ENCODE measurements at places on chromosomes 6 and 20.

DNA sequence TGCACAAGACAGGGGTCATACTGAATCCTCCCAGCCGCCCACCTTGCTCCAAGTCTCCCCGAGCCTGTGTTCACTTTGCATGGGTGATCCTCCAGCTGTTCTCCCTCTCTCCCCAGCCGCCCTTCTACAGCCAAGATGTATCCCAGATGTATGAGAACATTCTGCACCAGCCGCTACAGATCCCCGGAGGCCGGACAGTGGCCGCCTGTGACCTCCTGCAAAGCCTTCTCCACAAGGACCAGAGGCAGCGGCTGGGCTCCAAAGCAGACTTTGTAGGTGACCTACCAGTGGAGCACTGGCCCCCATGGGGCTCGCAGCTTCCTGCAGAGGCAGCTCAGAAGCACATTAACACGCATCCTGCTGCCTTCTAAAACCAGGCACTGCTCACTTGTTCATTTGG lies 14.6 kb upstream of the IFT52 start:
- DNase-seq = no peak

DNA sequence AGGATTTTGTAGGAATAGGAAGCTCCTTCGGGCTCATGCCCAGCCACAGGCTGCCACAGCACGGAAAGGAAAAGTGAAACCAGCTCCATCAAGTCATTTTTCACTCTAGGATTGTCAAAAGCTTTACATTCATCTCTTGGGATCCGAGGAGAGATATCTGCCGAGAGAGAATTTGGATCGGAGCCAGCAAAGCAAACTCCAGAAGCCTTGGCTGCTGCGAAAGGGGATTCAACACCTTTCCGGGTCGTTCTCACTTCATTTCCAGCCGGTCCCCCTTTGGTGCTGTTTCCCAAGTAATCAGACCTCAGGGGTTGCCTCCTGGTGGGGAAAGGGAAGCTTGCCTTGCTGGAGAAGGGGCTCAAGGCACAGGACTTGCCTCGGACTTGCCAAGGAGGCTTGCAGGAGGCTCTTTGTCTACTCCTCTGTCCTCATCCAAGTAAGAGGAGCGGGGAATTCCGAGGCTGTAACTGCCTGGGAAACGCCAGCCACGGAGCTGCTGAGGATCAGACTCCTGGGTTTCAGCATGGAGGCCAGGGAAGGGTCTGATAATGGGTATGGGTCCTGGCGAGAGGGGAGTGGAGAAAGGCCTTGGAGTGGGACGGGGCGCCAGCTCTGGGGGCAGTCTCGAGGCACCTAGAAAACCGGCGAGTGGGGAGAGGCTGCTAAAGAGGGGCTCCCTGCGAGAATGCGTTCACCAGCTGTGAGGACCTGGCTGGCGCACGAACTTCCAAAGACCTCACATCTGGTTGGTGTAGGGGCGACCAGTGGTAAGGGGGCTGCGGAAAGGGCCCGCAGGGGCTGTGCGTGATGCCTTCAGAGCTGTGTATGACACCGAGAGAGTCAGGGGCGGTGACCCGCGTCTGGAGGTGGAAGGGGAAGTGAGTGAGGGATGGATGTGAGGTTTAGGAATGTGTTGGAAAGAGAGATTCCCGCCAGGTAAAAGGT lies 702 bp downstream of the ETV7 start:
- DNase-seq = no peak

- DNase-seq = no peak
These were observed 50.2 kb upstream of the HIVEP1 start for GRCh38 chr6:11961923-11962322.

- DNase-seq = no peak
These were observed 79.8 kb downstream of the PSMB1 start for GRCh38 chr6:170473301-170473717.

DNA sequence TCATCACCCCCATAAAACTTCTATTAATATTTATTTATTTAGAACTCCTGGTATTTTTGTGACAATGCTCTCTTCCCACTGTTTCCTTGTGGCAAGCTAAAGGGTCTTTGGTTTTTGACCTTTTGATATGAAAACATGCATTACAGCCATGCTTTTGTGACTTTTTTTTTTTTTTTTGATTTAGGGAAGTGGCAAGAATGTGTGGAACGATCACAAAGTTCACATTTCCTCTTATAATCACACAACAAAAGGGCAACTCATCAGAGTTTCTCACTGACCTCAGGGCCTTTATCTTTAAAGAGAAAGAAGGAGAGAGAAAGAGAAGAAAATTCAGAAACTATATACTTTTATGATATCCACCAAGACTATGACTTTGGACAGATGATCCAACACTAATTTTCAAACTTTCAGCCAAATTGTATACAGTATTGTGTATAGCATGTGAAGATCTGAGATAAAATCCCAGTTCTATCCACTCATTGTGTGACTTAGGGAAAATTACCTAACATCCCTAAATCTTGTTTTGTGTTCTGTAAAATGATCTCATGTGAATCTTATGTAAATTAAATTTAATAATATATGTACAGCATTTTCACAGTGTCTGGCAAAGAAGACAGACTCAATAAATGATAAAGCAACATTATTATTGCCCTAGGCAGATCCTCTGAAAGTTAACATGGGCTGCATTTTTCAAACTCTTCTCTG lies 106.8 kb upstream of the MARCKS start:
- DNase-seq = no peak

- no peak for DNase-seq
These were observed 8.8 kb downstream of the MDFI start for GRCh38 chr6:41647061-41647511.

DNA sequence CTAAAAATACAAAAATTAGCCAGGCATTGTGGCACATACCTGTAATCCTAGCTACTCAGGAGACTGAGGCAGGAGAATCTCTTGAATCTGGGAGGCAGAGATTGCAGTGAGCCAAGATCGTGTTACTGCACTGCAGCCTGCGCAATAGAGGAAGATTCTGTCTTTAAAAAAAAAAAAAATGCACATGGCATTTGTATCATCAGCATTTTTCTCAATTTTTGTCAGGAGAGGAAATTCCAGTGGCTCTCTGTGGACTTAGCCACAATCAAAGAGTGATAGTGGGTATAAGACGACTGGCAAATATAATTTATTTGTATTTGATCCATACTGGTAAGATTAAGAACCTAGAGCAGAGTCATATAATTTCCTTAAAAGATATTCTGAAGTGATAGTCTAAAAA lies 28.6 kb downstream of the DEFB114 start:
- no peak for DNase-seq

DNA sequence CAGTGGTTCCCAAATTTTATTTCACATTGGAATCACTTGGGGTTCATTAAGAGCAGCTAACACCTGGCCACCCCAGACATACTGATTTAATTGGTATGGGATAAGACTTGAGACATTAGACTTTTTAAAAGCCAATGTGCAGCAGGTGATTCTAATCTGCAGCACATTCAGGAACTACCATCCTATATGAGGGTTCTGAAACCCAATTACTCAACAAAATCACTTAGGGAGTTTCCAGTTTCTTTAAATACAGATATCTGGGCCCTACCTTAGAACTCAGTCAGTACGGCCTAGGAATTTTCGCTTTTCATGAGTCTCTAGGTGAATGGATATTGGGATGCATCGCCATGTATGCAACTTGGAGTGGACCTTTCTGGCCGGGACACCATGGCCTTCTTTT lies 24.0 kb upstream of the L3MBTL3 start:
- no peak for DNase-seq

- DNase-seq = no peak
These were observed 213.1 kb downstream of the ATXN1 start for GRCh38 chr6:16548121-16548520.

GRCh38 chr6:4348462-4349112 lies 213.2 kb upstream of the ECI2 start:
- DNase-seq = no peak

DNA sequence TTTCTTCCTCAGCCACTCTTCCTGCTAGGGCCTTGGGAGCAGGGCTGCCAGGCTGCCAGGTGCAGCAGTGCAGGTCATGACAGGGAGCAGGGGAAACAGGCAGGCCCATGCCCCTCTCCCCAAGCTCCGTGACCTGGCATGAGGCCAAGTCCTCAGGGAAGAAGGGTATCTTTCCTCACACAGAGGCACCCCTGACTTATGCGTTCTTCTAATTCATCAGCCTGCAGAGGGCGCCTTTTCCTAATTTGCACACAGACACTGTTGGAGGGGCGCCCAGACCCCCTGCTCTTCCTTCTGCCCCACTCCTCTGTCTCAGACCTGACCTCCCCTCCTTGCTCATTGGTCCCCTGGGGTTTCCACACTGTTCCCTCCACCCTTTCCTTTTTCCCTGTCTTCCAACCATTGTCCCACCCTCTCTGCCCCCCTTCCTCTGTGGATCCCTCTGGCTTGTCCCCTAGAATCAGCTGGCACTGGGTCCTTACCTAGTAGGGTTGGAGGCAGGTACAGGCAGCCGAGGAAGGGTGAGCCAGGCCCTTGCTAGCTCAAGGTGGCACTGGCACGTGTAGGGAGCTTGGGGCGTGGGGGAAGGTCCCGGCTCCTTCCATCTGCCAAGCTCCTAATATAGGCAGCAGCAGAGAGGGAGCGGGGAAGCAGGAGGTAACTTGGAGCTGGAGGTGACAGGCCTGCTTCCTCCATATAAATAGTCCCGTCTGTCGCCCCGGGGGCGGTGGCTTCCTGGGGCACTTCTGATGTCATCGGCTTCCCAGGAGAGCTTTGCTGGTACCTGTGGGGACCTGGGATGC lies 154.9 kb upstream of the MLN start:
- no peak for DNase-seq

GRCh38 chr6:111921103-111921502 lies 47.9 kb upstream of the FYN start:
- no peak for DNase-seq

DNA sequence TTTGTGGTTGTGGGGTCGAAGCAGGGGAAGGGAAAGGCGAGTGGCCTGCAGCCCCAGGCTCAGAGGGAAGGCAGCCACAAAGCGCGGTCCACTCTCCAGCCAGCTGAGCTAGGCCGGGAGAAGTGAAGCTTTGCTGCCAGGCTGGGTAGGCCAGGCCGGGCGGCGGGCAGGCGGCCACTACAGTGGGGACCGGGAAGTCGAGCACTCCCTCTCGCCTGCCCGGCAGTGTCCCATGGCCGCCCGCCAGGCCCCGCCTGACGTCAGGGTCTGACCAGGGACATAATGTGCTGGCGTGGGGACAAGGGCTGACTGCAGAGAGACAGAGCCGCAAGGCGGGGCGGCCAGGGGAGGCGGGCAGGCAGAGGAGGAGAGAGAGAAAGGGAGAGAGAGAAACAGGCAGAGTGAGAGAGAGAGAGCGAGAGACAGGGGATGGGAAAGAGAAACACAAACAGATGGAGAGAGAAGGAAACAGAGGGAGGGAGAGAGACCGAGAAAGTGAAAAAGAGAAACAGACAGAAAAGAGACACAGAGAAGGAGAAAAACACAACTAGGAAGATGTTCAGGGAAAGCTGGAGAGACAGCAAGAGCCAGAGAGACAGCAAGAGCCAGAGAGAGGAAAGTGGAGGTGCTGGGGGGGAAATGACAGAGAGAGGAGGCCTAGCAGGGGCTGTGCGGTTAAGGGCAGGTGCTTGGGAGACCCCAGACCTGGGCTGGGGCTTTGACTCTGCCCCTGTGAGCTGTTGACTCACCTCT lies 94.5 kb upstream of the PTPN1 start:
- no peak for DNase-seq

GRCh38 chr6:35449287-35449881 lies 2.8 kb upstream of the FANCE start:
- no peak for DNase-seq
